ENCODE measurements at places on chromosomes 5 and 9.

DNA sequence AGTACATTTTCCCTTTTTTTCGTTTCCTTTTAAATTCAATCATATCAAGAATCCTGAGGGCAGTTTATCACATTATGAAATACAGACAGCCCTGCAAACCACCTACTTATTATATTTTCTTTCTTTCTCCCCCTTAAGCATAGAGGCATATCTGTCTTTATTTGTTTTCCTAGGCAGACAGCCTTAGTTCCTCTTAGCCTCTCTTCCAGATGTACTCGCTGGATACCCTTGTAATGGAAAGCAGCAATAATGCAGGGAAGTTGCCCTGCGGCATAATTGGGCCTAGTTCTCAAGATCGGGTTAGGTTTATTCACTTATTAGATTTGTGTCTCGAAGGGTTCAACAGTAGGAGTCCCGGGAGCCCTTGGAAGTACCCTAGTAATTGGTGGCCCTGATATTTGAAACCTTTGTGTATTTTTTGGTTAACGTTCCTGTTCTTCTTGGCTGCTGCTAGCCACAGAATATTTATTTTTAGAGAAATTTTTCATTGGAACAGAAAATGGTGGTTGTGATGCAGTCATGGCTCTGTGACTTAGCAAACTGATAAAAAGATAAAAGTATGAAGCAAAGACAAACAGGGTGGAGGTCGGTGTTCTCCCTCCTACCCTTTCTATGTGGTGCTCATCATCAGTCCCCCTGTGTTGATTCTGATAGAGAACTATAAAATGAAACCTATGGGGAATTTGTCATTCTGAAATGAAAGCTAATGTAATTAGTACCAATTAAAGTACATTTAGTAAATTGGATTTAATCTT lies 6.4 kb downstream of the TLE4 start:
- DNase-seq, result no peak

DNA sequence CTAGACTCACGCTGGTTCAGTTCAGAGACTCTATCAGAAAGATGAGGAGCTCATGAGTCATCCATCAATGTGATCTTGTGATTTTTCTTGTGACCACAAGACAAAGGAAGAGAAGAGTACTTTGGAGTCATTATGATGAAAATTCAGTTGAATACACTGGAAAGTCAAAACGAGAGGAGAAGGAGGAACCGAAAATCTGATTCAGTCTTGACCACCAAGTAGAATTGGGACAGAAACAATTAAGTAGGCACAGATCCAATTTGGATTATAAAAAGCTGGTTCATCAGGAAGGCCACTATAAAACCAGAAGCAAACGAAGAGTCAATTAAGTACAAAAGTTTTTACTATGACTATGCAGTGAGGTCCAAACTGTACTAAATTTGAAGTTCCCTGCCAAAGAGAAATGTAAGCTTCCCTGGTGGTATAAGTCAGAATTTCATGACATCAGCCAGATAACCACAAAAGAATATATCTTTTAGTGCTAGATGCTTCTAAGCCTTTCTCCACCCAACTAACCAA lies 90.9 kb downstream of the THBS4 start:
- DNase-seq, result no peak

GRCh38 chr5:59873113-59873512 lies 20.4 kb downstream of the PDE4D start:
- no peak for DNase-seq

DNA sequence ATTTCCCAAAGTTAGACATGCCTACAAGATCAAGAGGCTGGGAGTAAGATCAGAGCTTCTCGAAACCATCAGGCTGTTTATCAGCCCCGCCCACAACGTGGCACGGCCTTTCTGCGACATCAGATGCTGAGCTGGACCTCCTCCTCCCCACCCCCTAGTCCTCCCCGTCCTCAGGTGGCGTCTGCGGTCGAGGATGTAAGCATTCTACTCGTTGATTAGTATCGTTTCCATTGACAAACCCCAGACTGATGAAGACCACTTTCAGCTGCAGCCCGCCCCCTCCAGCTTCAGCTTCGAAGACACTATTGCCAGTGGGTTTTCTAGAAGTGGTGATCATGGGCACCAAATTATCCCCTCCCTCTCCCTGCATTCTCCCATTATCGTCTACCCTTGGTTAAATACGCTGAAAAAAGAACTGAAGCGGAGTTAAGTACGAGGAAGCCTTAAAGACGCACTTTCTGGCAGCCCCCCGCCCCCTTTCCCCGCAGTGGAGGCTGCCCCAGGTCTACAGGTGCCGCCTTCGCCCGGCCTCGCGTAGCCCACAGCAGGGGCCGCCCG lies 1.1 kb downstream of the PPIC start:
- no peak for DNase-seq

DNA sequence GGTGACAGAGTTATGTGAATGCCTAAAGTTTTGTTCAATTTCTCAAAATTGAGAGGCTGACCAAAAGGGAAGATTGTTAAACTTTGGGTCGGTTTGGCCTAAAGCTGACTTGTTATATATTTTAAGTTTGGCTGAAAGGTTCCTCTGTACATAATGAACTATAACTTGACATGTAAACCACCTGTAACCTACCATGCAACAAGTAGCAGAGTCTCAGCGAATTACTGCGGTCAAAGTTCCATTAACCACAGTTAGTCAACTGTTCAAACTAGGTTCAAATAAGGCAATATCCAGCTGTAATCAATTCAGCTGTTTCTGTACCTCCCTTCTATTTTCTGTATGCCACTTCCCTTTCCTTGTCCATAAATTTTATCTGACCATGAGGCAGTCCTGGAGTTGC lies 325.1 kb upstream of the NMUR2 start:
- no peak for DNase-seq

- no peak for DNase-seq
Observed at GRCh38 chr5:44497606-44498005, 108.4 kb upstream of the FGF10 start.

Data from iPS DF 19.7 (cell line).